MCF 10A (cell line): ENCODE measurements at places on chromosomes 5 and 9.

GRCh38 chr9:90906316-90907055 is 104.9 kb downstream of the SYK start:
- no peak for DNase-seq

GRCh38 chr5:53712327-53712726 is 151.9 kb downstream of the NDUFS4 start:
- DNase-seq, result peak; percentile 30

- DNase-seq, result no peak
Measured at GRCh38 chr5:158422653-158423515, 563.9 kb upstream of the CLINT1 start.

GRCh38 chr9:32339424-32339823 is 45.0 kb upstream of the ACO1 start:
- no peak for DNase-seq

GRCh38 chr5:173240091-173241050 is 5.4 kb upstream of the NKX2-5 start:
- no peak for DNase-seq

- no peak for DNase-seq
Measured at GRCh38 chr9:135792268-135793128, 90.5 kb downstream of the KCNT1 start.

GRCh38 chr9:129108083-129108804 is 2.3 kb downstream of the CRAT start:
- DNase-seq, result no peak

GRCh38 chr9:20568400-20568799 is 53.9 kb downstream of the MLLT3 start:
- DNase-seq, result no peak

DNA sequence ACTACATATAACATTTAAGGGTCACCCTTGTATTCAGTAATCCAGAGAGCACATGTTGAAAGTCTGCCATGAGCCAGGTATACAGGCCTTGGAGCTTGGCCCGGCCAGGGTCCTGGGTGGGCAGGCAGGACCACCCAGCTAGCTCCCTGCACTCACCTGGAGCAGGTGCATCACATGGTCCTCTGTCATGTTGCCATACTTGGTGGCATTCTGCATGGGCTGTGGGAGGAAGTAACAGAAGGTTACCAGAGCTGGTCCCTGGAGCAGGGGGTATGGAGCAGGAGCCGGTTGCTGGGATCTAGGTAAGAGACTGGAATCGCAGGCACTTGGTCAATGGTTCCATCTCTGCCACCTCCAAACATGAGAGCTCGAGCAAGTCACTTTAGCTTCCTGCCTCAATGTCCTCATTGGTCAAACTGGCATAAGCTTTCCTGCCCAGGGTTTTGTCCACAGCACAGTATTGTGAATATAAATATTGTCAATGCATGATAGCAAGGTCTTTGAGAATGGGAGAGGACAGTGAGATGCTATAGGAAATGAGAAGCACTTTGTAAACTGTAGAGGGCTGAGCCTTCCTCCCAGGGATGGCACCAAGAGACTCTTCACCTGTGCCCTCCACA is 6.5 kb downstream of the CD74 start:
- DNase-seq, result no peak

DNA sequence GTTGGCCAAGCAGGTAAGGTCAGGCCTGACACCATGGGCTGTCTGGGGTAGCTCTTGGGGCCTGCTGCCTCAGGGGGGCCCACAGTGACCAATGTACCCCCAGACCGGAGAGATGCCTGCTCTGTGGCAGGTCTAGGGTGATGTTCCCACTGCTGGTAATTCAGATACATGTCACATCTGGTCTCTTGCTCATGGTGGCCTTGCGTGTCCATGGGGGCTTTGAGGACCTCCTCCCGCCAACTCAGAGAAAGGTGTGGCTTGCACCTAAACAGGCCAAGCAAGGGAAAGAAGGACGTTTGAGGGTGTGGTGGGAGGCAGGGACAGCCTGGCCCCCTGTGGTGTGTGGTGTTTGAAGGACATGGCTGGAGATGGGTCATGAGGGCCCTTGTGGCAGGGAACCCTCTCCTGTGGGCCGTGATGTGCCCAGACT is 75.2 kb downstream of the PHF2 start:
- DNase-seq, result no peak
